Stimulated activated CD8-positive, alpha-beta memory T cell treated with anti-CD3 and anti-CD28 coated beads, Interleukin-7, amount 100 ng/mL, for 1 hour (primary cell): ENCODE measurements at places on chromosomes 3 and 15.

- no peak for DNase-seq
Measured at GRCh38 chr3:108887121-108887520, 64.5 kb downstream of the TRAT1 start.

- no peak for DNase-seq
Measured at GRCh38 chr3:28150465-28151206, 90.8 kb upstream of the CMC1 start.

GRCh38 chr3:110519071-110519470 lies 552.5 kb upstream of the NECTIN3 start:
- no peak for DNase-seq

GRCh38 chr3:87196879-87197278 lies 30.2 kb upstream of the CHMP2B start:
- no peak for DNase-seq

DNA sequence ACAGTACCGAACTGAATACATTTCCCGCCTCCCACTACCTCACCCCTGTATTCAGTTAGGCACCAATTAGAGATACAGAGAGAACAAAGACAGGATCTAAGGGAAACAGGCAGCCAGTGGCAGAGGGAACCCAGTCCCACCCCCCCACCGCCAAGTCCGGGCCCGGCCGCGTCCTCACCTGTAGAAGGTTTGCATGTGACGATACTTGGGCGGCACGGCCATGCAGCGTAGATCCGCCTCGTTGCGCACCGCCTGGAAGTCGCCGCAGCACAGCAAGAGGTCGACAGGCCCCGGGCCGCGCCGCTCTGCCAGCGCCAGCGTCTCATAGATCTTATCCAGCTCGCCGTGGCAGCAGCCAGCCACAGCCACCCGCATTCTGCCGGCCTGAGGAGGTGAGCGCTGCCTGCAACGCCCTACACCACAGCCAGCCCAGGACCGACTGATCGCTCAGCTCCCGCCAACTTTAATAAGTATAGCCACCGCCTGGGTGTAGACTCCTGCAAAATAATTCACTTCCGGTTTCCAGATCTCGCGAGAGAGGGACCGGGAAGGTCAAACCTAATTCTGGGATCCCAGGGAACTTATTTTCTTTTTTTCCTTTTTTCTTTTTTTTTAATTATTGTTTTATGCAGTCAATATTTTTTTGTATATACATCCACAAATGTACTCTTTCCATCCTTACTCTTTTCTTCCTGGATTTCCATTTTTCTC lies at the start of gene DBR1:
Gene DBR1, minus strand, starts transcription at position 501 of the 711 bp plus-strand sequence. Its CDS starts 126 bp downstream, at position 375.
- peak; percentile 27 for DNase-seq

GRCh38 chr3:18837137-18837755 lies 311.1 kb upstream of the KCNH8 start:
- DNase-seq = no peak

DNA sequence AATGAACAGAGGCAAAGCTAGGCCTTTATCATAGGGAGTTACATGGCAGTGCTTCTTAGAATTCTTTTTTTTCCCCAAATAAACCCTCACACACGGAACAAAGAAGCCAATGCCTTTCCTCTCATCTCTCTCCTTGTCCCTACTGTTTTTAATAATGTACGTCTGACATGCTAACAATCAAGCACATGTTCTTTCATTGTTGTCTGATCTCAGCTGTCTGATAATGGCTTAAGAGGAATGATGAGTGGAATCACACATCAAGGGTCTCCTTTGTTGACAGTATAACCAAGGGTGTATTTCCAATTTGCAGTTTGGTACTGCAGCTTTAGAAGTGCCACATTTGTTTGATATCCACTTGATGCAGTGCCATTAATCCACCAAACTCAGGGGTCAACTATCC lies 34.8 kb upstream of the EPHA3 start:
- no peak for DNase-seq

DNA sequence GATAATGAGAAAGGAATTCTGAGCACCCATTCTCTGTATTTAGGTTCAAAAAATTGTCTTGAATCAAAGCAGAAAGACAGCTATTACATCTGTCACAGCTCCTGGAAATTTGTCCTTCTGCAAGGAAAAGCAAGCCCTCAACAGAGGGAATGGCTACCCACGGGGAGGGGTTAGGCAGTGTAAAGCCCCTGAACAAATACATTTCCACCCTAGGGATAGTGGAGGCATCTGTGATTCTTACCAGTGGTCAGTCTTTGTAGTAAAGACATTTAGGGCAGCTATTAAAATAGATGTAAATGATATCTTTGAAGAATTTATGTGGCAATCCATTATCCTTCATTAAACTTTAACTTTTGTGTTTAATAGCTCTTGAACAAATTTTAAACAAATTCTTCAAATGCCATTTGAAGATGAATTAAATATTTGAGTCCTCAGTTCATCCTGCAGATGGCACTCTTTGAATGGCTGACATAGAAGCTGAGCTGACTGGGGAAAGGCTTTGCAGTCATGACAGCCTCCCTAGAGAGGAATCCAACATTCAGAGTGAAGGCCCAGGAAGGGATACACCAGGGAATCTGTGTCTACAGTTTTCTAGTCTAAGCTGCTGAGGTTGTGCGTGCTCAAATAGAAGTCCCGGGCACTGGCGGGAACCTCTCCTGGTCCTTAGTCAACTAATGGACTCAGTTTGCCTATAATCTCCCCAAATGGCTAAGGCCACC lies 359.7 kb upstream of the ROPN1 start:
- DNase-seq = no peak

DNA sequence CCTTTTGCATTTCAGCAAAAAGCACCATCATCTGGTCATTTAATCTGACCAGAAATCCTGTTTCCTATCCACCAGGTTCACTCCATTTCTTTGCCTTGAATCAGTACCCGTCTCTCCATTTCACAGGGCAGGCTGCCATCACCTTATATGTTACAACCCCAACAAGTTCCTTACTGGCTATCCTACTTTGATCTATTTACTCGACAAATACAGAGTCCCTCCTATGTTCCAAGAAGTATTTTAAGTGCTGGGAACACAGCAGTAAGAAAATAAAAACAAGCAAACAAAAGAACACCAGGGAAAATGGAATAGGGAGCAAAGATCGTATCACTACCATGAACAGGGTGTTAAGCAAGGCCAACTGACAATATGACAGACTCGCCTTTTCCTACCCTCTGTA lies 295.2 kb upstream of the WNT5A start:
- no peak for DNase-seq

GRCh38 chr15:35771746-35772442 lies 225.9 kb upstream of the DPH6 start:
- no peak for DNase-seq

DNA sequence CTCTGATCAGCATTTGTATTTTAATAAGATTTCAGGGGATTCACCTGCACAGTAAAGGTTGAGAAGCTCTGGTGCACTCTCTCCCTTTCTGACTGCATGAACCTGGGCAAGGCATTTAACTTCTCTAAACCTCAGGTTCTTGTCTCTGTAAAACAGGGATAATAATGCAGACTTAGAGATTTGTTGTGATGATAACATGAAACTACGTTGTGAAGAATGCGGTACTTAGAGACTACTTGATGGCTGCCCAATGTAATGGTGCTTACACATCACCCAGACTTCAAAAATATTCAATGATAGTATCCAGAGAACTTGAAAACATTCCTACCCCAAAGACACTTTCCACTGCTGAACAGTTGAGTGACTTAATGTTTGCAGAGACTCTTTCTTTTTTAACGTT lies 19.8 kb upstream of the TNFSF10 start:
- no peak for DNase-seq

GRCh38 chr15:43029476-43029875 lies 76.4 kb downstream of the UBR1 start:
- DNase-seq = no peak

- DNase-seq = no peak
Measured at GRCh38 chr3:43970351-43970750, 271.3 kb upstream of the TOPAZ1 start.

DNA sequence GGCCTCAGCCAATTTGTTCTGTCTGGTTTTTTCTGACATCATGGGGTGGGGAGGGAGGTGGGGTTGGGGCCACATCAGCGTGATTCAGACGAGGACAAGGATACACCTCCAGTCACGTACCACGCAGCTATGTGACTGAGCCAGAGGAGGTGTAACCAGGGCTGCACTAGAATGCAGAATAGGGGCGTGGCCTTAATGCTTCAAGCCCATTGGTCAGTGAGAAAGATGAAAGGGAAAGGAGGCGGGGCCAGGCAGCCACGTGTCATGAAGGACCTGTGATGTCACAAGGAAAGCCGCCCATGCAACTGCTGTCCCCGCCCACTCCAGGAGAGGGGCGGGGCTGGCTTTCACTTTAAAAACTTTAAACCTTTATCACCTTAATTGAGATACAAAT lies at the start of gene GOLGA6L2:
Gene GOLGA6L2, minus strand, starts transcription at position 137 of the 394 bp plus-strand sequence. Its CDS starts 62 bp downstream, at position 75.
- no peak for DNase-seq

- no peak for DNase-seq
Measured at GRCh38 chr3:112979244-112979832, 4.4 kb upstream of the CD200R1 start.

DNA sequence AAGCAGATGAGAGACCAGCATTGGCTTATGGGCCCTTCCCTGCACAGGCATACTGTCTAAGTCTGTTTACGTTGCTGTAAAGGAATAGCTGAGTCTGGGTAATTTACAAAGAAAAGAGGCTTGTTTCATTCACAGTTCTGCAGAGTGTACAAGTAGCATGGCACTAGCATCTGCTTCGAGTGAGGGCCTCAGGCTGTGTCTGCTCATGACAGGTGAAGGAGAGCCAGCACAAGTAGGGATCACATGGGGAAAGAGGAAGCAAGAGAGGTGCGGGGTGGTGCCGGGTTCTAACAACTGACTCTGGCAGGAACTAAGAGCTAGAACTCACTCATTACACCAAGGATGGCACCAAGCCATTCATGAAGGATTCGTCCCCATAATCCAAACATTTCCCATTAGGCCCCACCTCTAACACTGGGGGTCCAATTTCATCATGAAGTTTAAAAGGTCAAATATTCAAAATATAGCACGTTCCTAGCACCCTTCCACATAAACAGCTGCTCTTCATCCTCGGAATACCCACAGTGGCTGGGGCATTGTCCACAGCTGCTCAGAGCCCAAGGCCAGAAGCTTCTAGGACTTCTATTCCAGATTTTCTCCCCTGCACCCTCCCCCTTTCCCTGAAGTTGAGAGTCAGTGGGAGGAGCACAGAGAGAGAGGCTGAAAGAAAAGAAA lies 5.6 kb downstream of the RTP3 start:
- no peak for DNase-seq

DNA sequence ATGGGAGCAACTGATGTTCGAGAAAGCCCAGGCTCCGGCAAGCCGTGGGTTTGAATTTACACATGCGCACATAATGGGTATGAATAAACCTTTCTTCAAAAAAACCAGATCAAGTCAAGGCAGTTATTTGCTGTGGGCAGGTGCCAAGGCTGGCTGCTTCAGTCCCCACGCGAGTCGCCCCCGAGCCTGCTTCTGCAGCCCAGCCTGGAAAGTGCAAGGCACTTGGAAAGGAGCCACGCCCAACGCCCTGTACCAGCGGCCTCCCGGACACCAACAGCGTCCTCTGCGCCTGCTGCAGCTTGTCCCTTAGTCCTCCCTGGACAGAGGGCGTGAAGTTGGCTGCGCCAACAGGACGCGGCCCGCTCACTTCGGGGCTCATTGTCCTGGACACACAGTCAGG lies 68.9 kb downstream of the KLF15 start:
- no peak for DNase-seq

- DNase-seq = no peak
Measured at GRCh38 chr15:97623091-97623661, 337.3 kb upstream of the ARRDC4 start.
